ENCODE measurements at places on chromosomes 4 and X.

DNA sequence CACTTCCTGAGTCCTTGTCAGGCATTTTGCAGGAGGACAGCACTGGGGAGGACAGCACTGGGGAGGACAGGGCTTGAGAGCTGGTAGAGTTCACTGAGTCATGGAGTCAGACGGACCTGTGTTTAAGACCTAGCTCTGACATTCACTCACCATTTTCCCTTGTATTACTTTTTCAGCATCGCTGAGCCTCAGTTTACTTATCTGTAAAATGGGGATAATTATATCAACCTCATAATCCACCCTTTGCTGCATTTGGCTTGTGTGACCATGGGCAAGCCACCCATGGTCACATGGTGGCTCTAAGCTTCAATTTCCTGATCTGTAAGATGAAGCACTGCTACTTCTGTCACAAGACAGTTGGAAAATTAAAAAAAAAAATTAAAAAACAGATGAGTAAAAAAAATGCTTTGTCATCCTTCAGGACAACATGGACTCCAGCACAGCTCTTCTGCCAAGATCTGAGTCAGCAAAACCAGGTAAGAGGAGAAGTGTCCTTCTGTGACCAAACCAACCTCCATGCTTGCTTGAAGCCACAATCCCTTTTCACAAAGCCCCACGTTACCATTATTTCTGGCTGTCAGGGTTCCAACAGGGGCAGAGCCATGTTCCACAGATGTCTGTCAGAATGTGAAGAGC, 275.5 kb downstream of the RAB28 start:
- DNase-seq = no peak

- no peak for DNase-seq
These were observed 7.1 kb upstream of the ZNF330 start for GRCh38 chr4:141213550-141213991.

- DNase-seq = no peak
These were observed 10.7 kb downstream of the SEPTIN6 start for GRCh38 chrX:119682019-119682989.

GRCh38 chrX:94400488-94400887, 726.5 kb downstream of the FAM133A start:
- DNase-seq = no peak

DNA sequence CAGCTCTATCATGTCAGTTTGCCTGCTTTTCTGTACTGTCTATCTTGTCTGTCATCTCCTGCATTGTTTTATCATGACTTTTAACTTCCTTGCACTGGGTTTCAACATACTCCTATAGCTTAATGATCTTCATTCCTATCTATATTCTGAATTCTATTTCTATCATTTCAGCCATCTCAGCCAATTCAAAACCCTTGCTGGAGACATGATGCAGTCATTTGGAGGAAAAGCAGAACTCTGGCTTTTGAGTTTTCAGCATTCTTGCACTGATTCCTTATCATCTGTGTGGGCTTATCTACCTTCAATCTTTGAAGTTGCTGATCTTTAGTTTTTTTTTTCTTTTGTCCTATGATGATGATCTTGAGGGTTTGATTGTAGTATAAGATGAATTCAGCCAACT, 493.8 kb upstream of the GALNT7 start:
- no peak for DNase-seq

DNA sequence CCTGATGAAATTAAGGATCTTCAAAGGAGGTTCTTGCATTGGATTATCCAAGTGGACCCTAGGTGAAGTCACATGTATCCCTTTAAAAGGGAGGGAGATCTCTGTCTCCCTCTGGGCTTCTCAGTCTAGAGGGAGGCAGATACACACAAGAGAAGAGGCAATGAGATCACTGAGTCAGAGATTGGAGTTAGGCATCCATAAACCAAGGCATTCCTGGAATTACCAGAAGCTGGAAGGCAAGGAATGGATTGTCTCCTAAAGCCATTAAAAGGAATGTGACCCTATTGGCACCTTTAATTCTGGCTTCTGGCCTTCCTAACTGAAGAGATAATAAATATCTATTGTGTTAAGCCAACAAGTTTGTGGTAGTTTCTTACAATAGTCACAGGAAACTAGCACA, 383.2 kb downstream of the PACRGL start:
- no peak for DNase-seq

DNA sequence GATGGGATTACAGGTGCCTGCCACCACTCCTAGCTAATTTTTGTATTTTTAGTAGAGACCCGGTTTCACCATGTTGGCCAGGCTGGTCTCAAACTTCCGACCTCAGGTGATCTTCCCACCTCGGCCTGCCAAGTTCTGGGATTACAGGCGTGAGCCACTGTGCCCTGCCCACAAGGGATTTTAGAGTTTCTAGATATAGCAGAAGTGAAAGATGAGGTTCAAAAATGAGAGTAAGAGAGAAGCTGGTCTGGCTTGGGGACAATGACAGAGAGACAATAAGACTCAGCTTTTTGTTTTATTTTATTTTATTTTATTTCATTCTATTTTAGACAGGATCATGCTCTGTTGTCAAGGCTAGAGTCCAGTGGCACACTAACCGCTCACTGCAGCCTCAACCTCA, 30.6 kb downstream of the TRIM61 start:
- DNase-seq = no peak

DNA sequence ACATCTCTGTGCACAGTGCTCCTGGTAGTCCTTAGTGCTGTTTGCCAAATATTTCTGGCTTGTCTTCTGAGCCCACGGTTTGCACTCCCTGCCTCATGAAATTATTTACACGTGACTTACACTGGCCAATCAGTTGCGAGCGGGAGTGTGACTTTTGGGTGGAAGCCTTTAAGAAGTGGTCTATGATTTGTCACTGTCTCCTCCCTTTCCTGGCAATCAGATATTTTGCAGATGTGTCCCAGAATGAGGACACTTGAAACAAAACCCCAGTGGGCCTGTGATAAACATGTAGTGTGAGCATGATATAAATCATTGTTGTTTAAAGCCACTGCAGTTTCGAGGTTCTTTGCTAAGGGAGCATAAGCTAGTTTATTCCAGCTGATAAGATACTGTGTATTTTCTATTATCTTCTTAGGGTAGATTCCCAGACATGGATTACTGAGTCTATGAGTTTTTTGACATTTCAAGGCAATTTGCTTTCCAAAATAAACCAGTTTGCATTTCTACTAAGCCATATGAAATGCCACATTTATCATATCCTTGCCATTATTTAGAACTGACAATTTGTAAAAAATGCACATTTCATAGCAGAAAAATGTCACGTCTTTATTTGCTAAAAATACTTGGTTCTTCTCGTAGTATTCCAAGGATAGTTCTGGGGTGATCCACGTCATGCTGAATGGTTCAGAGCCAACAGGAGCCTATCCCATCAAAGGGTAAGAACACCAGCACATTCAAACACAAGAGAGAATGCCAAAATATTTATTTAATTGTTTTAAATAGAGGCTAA, 12.0 kb downstream of the BST1 start:
- DNase-seq = no peak

DNA sequence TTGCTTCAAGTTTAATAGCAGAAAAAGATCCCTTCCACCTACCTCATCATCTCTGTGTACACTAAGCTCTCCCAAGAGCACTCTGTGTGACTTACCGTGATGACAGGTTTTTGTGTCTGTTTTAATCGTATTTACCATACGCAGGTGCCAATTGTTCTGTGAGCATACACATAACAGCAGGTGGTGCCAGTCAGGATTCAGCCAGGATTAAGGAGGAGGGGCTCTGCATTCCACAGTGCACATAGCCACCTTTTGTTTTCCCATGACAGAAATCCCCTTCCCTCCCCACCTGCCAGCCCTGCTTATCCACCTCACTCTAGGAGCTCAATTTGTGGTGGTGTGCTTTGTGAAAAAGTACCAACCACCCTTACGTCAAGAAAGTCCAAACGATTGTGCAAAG, 14.8 kb downstream of the ANK2 start:
- DNase-seq = no peak

DNA sequence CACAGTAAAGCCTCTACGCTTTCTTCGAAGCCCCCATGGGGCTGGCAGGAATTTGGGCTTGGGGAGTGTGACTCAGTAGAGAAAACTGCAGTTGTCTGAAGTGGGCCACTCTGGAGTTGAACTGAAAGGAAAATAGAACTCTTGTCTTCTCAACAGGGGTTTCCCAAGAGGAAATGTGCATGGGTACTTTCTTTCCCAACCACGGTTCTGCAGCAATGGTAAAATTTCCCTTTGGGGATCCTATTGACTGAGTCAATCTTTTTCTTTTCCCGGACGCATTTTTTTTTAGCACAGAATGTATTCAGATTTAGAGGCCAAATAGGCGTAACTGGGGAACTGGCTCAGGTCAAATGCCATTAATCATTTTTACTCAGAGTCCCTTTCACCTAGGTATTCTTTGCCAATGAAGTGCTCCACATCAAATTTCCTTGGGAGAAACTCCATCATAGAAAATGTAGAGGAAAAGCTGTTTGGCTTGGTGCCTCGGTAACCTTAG, 269.3 kb downstream of the STIM2 start:
- no peak for DNase-seq

DNA sequence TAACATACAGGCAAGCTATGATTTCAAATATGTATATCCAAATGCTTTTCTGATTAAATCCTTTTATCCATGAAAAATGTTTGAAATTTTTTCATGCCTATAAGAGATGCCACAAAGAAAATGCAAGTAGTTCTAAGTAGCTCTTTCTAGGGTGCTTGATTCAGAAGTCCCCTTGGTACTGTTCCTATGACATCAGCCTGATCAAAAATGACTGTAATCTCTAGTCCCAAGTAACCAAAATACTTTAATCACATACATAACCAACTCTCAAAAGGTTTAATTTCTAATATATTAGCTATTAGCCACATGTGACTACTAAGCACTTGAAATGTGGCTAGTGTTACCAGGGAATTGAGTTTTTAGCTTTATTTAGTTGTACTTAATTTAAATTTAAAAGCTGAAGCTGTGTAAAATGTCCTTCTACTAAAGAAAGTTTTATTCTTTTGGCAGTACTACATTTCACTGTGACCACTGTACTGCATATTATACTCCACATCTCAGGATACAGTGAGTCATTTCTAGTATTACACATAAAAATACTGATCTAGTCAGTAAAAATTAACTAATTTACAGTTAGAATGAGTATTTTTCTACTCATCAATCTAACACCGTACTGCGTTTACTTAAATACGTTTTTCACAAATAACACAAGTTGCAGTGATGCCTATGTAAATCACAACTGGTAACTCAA, 33.9 kb downstream of the FBXW7 start:
- no peak for DNase-seq

- DNase-seq = no peak
These were observed 51.0 kb upstream of the CFAP47 start for GRCh38 chrX:35868501-35868900.

GRCh38 chrX:23633834-23634580, 33.3 kb upstream of the PRDX4 start:
- DNase-seq = no peak

GRCh38 chr4:155906554-155907247, 3.2 kb downstream of the TDO2 start:
- no peak for DNase-seq

DNA sequence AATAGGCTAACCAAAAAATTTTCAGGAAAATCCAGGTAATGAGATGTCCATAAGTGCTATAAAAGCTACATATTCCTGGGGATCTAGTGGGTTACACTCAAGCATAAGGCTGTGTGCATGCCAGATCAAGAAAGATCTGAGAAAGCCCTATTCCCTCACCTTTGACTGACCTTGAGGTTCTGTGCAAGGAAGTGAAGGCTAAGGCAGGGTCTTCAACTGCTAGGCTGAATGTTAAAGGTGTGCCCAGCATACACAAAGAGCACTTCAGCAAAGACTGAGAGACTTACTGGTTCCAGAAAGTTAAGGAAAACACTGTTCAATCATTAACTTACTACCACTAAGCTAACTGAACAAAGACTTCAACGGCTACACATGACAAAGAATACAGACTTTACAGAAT, 269.7 kb downstream of the GPC3 start:
- no peak for DNase-seq

- DNase-seq = no peak
These were observed 7.0 kb upstream of the AMTN start for GRCh38 chr4:70511365-70511764.
